Stimulated activated CD4-positive, alpha-beta T cell treated with anti-CD3 and anti-CD28 coated beads, Interleukin-2, amount 100 ng/mL, for 24 hours (primary cell): ENCODE measurements at places on chromosomes 6 and 20.
A peak's percentile ranks its signal among the peaks of the same experiment; 100 is the strongest.

DNA sequence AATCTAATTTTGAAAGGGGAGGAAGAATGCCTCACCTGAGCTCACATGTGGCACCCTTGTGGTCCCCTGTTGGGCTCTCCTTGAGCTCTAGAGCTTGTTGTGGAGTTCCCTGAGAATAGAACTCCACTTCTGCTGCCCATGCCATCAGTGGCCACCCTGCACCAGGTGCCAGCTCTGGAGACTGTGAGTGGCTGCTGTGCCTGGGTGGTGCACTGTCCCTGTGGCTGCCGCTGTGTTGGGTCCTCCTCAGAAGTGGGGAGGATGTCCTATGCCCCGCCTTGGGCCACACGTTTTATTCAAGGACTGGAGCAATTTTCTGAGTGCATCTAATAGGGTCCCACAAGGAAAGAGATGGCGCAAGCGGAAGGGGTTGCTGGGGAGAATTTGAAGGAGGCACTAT lies 67.9 kb upstream of the MAP3K7 start:
- no peak for DNase-seq

DNA sequence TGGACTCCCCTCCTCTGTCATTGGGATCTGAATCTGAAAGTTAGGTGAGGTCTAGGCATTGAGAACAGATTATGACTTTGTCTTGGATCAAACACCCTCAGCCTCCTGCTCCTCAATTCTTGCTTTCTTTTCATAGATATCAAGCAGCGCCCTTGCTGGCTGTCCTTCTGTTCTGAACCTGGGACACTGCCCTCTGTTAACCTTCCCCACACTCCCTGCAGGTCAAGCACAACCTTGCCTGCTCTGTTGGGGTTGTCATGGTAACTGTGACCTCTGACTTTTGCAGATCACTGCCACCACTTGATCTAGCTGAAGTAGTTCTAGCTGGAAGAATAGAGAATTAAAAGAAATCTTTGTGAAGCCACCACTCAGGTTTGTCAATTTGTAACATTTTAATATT lies 16.4 kb upstream of the MICA start:
- DNase-seq = no peak

GRCh38 chr20:24942679-24943078 lies 6.4 kb upstream of the CST7 start:
- peak; percentile 9 for DNase-seq

DNA sequence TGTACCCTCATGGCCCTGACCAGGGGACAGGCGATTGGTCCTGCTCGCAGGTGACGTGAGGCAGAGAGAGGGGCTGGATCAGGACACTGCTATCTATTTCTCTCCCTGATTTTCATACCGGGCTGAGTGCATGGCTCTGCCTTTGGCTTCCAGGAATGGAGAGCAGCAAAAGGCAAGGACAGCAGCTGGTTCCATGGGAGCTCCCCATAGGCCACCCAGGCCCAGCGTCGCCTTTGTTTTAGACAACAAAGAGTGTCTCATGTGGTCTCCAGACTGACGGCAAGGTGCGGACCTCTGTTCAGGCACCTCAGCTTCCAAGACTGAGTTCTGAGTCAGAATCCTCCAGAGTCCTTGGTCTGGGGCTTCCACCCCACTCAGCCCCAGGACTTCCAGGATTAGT lies 123.1 kb downstream of the VEGFA start:
- no peak for DNase-seq

DNA sequence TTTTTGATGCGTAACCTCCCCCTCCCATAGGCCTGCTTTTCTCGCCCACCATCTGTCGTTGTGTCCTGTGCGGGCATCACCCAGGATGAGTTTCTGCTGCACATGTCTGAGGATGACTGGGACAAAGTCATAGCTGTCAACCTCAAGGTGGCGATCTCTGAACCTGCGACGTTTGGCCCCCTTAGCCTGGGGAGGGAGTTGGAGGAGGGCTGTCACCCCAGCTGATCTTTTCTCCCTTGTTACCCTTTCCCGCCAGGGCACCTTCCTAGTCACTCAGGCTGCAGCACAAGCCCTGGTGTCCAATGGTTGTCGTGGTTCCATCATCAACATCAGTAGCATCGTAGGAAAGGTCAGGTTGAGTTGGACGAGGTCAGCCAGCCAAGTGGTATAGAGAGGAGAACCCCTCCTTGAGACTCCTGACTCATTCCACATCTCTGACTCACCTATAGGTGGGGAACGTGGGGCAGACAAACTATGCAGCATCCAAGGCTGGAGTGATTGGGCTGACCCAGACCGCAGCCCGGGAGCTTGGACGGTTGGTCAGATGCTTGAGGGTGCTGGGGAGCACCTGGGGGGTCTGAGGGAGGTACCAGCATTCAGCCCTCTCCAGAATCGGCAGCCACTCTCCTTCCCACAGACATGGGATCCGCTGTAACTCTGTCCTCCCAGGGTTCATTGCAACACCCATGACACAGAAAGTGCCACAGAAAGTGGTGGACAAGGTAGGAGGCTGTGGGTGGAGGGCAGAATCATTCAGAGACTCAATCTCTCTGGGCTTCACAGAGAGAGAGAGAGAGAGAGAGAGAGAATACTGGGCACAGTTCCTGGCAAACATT lies 954 bp downstream of the HSD17B8 start:
- DNase-seq = peak; percentile 51

DNA sequence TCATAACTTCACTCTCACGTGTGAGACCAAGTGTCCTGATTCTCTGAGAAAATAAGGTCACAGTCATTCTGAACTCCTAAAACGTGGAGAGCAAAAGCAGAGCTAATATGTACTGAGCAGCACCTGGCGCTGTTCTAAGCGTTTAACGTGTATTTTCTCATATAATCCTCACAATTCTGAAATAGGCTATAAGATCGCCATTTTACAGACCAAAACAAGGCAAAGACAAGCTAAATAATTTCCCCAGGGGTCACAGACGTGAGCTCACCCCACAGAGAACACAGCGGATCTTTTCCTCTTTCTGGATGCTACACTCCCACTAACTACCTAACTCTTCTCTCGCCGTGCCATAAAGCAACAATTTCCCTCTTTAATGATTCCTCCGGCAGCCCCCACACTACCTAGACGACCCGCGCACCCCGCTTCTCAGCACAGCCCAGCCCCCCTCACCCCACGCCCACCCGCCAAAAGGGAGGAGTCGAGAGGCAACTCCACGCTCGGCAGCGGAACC lies 636 bp downstream of the SUPT3H start:
- DNase-seq = no peak

DNA sequence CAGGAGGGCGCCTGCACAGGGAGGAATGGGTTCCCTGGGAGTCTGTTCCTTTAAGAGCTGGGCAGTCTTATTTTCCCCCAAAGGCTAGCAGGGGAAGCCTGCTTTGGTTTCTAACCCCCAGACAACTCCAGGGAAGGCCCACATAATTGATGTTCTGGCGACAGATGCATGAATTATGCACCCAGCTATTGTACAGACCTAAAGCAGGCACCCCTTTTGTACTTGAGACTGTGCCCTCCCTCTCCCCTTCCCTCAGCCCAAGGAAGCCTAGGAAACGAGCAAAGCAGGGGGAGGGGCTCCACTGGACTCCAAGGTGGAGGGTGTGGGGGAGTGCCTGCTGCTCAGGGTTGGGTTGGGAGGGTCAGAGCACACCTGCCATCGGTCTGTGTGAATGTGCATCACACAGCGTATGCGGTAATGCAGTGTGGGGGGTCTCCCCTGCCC lies 102.1 kb downstream of the KCNB1 start:
- no peak for DNase-seq

DNA sequence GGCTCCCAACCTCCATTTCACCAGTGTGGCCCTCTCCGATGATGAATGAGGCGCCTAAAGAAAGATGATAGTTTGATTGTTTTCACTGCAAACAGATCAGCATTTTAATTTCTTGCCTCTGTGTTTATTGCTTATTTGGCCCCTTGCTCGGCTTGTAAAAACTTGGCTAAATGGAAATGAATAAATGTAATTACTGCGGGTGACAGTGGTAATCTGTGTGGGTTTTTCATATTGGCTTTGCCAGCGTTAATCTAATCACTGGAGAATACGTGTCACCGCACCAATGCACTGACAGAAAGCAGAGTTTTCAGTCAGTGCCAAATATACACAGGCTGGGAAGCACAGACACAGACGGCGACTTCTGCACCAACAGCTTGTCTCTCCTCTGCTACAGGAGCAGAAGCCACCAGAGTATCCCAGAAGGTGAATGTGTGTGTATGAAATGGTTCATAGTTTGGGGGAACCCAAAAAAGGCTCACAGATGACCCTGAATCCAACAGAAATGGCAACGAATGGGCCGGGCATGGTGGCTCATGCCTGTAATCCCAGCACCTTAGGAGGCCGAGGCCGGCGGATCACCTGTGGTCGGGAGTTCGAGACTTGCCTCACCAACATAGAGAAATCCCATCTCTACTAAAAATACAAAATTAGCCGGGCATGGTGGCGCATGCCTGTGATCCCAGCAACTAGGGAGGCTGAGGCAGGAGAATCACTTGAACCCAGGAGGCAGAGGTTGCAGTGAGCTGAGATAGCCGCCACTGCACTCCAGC lies 534.0 kb downstream of the PKHD1 start:
- no peak for DNase-seq

DNA sequence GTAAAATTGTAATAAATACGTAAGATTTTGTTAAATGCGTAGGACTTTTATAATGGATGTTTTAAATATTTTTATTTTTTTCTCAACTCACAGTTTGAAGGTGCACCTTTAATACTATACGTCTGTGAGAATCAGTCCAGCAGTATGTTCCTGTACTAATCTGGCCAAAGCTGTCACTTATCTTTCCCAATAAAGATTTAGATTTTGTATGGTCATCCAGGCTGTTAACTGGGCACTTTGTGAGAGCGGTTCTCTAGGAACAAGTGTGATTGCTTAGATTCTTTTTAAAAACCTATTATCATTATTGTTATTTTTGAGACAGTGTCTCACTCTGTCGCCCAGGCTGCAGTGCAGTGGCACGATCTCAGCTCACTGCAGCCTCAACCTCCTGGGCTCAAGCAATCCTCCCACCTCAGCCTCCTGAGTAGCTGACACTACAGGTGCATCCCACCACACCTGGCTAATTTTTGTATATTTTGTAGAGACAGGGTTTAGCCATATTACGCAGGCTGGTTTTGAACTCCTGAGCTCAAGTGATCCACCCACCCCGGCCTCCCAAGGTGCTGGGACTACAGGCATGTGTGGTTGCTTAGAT lies 1.7 kb downstream of the DCBLD1 start:
- no peak for DNase-seq

DNA sequence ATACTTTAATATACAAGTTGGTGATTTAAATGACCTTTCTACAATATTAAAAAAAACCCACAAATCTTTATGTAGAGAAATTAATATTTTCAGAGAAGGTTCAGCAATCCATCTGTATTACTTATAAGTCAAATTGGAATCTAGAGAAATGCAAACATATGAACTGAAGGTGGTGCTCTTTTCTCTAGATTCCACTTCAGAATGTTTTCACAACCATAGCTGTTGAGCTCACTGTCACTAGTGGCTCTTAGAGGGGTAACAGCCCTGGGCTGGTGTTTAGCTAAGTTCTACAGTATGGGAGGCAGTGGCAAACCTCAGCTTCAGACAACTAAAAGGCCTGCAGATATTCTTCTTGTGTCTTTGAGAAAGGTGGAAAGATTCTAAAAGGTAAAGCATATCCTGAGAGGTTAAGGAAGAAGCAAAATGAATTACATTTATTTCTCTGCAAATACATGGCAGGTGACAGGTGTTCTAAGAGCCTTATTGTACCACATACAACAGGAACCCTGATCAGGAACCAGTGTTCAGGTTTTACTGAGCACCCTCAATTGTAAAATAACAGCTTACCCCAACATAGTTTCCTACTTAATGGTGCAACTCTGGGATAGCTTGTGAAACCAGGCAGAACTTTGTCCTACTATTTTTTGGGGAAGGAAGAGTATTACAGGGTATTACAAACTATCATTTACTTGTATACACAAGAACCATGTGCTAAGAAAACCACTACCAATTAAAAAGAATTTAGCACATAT lies 56.6 kb upstream of the SAMHD1 start:
- DNase-seq = no peak

DNA sequence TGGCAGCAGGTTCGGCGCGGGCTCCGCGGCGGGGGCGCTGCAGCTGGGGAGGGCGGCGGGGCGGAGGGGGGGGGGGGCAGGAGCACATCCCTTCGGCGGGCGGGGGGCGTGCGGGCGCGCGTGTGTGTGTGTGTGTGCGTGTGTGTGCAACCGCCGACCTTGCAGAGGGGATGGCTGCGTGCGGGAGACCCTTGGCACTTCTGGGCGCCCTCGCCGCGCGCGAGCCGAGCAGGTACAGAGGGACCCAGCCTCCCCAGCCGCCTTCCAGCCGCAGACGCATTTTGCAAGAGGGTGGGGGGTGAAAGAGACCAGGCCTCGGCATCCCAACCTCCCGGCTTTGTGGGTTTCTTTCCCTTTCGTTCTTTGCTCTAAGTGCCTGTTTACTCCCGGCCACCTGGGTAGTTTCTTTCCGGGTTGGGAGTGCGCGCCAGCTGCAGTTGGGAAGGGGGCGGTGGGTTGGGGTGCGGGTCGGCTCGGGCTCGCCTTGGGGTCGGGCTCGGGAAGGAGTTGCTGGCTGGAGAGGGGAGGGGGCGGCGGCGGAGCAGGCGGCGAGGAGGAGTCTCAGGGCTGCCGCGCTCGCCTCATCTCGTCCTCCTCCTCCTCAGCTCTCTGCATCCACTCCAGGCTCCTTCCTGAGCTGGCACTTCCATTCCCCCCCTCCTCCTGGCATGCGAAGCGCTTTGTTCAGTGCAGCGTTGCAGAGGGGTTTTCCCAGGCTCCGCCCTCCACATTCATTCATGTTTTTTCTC lies 620 bp downstream of the HIVEP1 start:
- DNase-seq = peak; percentile 78

GRCh38 chr6:153503810-153504209 lies 372.7 kb upstream of the RGS17 start:
- no peak for DNase-seq

- DNase-seq = no peak
Observed at GRCh38 chr20:61704661-61705060, 361.0 kb downstream of the TAF4 start.

DNA sequence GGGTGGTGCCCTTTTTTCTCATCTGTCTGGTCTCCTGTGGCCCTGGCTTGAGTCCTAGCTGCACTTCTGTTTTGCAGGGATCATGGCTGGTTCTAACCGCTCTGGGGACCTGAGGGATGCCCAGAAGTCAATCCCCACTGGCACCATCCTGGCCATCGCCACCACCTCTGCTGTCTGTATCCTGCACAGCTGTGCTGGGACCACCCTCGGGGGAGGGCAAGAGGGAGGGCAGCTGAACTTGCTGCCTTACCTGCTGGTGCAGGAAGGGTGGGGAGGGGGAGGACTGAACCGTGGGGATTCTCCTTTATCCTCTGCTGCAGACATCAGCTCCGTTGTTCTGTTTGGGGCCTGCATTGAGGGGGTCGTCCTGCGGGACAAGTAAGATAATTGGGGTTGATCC lies 14.5 kb downstream of the SLC12A5 start:
- no peak for DNase-seq

- no peak for DNase-seq
Observed at GRCh38 chr20:63361519-63362435, 628 bp upstream of the CHRNA4 start.

GRCh38 chr6:83904395-83904794 lies 44.9 kb downstream of the CYB5R4 start:
- no peak for DNase-seq

GRCh38 chr6:7617801-7618764 lies 28.1 kb downstream of the SNRNP48 start:
- DNase-seq = no peak

- peak; percentile 60 for DNase-seq
Observed at GRCh38 chr6:134979142-134979541, 29.2 kb upstream of the ALDH8A1 start.

GRCh38 chr20:40931410-40932044 lies 97.1 kb upstream of the TOP1 start:
- DNase-seq = no peak

GRCh38 chr6:1577146-1577680 lies 32.5 kb upstream of the FOXC1 start:
- DNase-seq = no peak

GRCh38 chr20:51023617-51024155 lies 779 bp upstream of the KCNG1 start:
- no peak for DNase-seq
